ENCODE measurements at places on chromosomes 6 and 20.

DNA sequence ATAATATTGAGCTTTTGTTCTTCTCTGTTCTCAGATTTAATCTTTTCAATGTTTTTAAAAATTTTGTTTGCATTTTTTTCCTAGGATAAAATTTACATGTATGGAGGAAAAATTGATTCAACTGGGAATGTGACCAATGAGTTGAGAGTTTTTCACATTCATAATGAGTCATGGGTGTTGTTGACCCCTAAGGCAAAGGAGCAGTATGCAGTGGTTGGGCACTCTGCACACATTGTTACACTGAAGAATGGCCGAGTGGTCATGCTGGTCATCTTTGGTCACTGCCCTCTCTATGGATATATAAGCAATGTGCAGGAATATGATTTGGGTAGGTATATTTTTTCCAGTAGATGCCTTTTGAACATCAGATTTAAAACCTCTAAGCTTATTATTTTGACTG lies 89.8 kb downstream of the ATRN start:
- DNase-seq, result no peak

DNA sequence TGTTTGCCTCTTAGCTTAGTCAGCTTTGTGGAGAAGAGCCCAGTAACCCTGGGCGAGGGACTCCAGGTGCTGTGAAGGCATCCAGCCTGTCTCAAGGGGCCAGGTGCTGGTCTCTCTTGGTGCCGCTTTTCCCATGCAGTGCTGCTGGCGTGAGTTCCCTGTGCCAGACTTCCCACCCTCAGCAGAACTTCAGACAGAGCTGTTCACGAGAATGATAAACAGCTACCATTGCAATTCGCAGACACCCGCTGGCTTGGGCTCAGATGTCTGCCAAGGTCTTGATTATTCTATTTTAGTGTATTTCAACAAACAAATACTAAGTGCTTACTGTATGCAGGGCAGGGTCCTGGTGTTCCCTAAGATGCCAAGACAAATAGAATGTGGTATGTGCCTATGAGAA lies 57.7 kb downstream of the RNF217 start:
- no peak for DNase-seq

DNA sequence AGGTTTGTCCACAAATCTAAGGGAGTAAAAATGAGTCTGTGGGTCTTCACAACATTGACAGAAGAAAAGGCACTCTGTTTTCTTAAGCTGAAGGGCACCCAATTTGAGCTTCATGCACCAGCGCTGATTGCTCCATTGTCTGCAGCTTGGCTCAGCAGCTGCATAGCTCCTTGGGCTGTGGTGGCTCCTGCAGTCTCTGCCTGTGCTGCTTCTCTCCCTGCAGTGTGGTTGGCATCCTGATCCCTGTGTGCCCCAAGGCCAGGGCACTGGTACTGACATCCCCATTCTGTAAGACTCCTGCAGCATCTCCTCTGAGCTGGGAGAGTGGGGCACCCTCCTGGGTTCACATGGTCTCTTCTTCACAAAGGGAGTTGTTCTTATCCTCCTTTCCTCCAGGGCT lies 83.2 kb upstream of the B3GAT2 start:
- no peak for DNase-seq

- no peak for DNase-seq
These were observed 83.8 kb downstream of the RNASET2 start for GRCh38 chr6:166872531-166873009.

- DNase-seq, result no peak
These were observed 223.6 kb downstream of the KIF16B start for GRCh38 chr20:16349523-16350260.

DNA sequence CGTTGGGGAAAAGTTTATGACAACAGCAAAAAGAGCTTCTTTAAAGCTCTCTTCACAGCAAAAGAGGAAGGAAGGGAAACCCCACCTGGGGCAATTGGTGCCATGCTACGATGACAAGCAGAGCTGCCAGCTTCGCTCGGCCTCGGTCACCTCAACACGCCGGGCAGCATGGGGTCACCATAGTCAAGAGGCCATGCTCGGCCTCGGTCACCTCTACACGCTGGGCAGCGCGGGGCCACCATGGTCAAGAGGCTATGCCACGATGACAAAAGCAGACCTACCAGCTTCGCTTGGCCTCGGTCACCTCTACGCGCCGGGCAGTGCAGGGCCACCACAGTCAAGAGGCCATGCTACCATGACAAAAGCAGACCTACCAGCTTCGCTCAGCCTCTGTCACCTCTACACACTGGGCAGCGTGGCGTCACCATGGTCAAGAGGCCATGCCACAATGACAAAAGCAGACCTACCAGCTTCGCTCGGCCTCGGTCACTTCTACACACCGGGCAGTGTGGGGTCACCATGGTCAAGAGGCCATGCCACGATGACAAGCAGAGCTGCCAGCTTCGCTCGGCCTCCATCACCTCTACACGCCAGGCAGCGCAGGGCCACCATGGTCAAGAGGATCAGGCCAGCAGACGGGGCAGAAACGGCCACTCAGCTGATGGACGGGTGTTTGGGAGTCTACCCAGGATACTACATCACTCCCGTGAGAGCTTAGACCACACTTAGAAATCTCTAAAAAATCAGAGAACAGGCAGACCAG lies 12.1 kb downstream of the APMAP start:
- no peak for DNase-seq
